ENCODE measurements at places on chromosomes 12 and 14.
A peak's percentile ranks its signal among the peaks of the same experiment; 100 is the strongest.

DNA sequence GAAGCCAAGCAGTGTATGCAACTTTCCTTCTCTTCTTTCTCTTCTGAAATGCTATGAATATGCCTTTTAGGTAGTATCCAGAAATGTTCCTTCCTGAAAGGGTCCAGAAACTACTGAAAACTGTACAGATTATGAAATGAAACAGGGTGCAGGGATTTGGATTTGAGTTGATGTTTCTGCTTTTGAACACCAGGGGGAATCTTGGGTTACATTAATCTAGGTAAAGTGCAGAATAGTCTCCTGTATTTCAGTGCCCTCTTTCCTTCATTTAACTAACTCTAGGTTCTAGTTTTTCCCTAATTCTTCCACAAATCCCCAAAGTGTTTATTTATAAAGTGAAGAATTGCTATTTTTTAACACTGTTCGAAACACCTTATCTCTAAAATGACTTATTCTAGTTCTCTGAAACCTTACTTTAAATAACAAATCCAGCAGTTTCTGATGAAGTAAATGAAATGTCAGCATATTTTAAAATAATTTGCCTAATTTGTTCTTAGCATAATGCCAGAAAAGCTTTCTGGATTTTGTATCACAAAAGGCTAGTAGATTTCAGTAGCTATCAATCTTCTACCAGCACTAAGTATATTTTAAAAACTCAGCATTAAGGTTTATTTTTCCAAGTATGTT is 111.9 kb downstream of the LRRK2 start:
- no peak for DNase-seq

- no peak for DNase-seq
Measured at GRCh38 chr12:40031965-40032364, 73.9 kb downstream of the SLC2A13 start.

GRCh38 chr14:31261859-31262731 is 54.5 kb upstream of the HECTD1 start:
- no peak for DNase-seq

DNA sequence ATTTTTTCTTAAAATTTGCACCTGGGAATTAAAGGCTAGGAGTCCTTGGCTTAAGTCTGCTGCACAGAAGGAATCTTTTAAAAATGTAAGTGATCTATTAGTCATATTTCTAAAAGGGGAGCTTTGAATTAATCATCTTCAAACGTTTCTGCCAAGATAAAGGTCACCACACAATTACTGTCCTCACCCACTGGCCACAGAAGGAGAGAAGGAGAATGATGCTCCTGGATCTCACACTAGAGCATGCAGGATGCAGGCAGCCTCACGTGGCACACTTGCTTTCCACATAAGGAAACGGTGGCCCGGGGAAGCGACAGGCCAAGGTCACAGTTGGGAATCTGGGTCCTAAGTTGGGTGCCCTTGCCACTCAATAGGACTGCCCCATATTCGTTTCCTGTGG is 16.9 kb downstream of the PLEKHG7 start:
- DNase-seq: no peak

DNA sequence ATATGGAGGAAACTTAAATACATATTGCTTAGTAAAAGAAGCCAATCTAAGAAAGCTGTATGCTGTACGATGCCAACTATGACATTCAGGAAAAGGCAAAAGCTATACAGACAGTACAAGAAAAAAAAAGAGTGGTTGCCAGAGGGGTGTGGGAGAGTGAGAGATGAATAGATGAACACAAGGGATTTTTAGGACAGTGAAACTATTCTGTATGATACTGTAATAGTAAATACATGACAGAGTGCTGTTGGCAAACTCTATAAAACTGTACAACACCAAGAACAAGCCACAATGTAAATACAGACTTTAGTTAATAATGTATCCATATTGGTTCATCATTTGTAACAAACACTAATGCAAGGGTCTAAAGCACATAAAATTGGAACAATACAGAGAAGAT is 10.9 kb upstream of the MIPOL1 start:
- DNase-seq: no peak

- DNase-seq: peak; percentile 78
Measured at GRCh38 chr14:91573894-91574837, 64.1 kb upstream of the PPP4R3A start.

DNA sequence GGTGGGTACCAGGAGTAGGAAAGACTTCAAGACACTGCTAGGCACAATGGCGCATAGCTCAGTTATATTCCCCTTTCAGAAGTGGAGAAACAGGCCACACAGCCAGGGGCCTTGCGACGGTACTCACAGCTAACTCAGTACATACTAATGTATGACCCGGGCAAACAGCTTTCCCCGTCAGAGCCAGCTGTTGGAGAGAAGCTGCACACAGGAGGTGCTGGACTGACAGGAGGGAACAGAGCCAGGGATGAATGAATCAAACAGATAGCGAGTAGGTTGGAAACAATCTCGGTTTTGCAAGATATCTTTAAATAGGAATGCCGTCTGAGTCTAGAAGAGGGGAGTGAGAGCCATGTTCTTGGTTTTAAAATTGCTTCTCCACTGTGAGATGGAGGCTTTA is 45.5 kb downstream of the PRIMA1 start:
- no peak for DNase-seq

DNA sequence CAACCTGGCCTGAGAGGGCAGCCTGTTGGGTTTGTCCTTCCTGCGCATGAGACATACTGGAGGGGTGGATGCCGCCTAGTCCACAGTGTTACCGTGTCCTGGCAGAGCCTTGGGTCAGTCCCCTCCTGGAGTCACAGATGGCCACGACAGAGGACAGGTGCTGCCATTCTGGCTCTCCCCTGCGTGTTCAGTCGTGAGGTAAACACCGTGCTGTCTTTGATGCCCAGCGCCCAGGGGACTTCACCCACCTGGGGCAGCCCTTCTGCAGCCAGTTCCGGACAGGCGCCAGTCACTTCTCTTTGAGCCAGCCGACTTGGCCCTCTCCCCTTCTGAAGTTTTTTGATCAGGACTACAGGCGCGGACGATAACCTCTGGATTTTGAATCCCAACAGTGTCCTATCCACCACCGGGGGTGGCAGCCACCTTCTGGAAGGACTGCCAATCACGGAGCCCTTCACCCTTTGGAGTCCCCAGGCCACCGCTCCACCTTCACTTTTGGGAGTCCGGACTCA is 933.0 kb downstream of the DIO2 start:
- DNase-seq: peak; percentile 57

DNA sequence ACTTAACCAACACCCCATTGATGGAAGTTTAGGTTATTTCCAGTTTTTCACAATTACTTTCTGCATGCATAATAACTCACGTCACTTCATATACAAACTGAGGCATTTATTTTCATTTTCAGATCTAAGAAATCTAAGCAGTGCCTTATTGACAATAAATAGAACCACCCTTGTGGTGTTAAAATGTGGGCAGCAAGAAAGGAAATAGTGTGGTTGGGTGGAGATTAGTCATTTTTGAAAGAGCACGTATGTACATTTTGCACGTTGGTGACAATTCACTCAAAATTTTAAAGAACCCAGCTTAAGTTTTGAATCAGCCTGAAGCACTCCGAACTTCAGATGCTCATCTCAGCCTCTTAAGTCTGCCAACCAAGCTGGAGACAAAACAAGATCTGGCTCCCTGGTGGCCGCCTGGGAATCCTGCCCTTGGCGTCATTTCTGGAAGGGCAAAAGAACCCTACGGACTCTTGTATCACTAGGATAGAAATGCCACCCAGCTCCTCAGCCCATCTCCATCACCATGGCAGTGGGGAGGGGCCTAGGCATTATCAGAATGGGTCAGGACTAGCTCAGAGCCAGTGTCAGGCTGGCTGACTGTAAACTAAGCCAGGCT is 89.5 kb upstream of the BCL2L14 start:
- DNase-seq: no peak

- no peak for DNase-seq
Measured at GRCh38 chr12:25005376-25005775, 56.5 kb upstream of the BCAT1 start.

- DNase-seq: no peak
Measured at GRCh38 chr14:65465584-65465983, 53.1 kb downstream of the FUT8 start.

DNA sequence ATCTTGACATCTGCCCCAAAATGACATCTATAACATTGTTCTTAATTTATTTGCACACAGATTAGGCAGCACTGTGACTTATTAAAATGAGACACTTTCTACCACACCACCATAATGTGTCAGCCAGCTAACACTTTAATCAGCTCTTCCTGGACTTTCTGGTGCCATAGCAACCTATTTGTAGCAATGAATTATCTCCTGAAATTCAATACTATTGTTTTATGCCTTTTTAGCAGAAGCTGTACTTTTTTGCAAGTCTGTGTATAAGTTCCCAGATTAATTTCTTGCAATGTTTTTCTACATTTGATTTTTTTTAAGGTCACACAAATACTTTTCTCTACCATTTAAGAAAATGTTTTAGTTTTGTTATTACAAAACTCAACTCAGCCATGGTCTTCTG is 72.8 kb upstream of the SAV1 start:
- DNase-seq: no peak

GRCh38 chr14:64835431-64835830 is 44.3 kb downstream of the SPTB start:
- DNase-seq: no peak

Data from islet precursor cell (in vitro differentiated cells).